ENCODE measurements at places on chromosomes 7 and 10.

GRCh38 chr7:55516409-55516808, 55.9 kb downstream of the VOPP1 start:
- DNase-seq: no peak

- no peak for DNase-seq
Measured at GRCh38 chr7:157211690-157212089, 73.0 kb downstream of the UBE3C start.

DNA sequence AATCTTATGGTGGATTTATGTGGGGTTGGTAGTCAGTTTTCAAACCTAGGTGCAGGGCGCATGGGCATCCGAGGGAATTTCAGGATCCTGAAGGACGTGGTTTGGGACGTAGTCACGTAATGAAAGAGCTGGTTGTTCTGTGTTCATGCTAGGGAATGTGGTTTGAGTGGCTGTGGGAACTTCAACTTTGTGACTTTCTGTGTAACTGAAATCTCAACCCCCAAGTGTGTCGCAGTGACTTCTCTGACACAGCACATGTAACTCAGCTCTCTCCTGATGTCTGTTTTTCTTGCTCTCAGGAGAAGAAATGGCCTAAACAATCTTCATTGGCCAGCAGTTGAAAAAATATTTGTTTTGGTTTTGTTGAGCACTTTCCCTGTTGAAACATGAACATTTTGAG, 199.0 kb downstream of the PTEN start:
- no peak for DNase-seq

DNA sequence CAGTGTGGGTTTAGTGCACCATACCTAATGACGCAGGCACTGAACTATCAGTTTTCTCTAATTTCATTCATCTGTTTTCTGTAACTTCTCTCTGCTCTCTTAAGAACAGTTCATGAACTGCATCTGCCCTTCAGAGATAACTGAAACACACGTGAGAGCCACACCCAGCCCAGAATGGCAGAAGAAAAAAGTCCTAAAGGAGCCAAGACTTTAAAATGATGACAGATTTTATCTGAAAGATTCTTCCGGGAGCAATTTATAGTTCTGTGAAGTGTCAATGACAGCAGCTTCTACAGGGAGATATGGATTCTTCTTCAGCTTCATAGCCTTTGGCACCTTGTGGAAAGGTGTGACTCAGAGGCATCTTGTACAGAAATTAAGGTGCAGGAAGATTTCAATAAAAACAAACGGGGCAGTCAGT, 211.5 kb upstream of the SLC26A5 start:
- DNase-seq: no peak

DNA sequence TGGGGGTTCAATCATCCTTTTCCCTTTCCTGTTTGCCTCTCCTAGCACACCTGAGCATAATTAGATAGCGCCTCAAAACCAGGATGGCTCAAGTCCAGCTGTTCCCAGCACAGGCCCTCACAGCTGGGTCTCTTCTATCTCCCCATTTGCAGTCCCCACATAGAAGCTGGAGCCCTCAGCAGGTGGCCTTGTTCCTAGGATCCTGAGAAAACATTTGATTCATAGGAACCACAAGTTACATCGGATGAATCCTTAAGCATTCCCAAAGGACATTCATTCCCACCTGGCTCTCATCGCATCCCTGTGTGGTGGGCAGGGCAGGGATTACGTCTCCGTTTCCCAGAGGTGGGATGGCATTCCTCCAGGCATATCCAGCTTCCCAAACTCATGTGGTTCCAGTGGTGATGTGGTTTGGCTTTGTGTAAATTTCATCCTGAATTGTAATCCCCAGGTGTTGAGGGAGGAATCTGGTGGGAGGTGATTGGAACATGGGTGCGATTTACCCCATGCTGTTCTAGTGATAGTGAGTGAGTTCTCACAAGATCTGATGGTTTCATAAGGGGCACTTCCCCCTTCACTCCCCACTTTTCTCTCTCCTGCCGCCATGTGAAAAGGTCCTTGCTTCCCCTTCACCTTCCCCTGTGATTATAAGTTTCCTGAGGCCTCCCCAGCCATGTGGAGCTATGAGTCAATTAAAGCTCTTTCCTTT, 49.8 kb upstream of the LEP start:
- DNase-seq: no peak

GRCh38 chr7:25839084-25839769, 312.8 kb upstream of the NFE2L3 start:
- no peak for DNase-seq

GRCh38 chr10:58674251-58674650, 161.6 kb downstream of the BICC1 start:
- no peak for DNase-seq

DNA sequence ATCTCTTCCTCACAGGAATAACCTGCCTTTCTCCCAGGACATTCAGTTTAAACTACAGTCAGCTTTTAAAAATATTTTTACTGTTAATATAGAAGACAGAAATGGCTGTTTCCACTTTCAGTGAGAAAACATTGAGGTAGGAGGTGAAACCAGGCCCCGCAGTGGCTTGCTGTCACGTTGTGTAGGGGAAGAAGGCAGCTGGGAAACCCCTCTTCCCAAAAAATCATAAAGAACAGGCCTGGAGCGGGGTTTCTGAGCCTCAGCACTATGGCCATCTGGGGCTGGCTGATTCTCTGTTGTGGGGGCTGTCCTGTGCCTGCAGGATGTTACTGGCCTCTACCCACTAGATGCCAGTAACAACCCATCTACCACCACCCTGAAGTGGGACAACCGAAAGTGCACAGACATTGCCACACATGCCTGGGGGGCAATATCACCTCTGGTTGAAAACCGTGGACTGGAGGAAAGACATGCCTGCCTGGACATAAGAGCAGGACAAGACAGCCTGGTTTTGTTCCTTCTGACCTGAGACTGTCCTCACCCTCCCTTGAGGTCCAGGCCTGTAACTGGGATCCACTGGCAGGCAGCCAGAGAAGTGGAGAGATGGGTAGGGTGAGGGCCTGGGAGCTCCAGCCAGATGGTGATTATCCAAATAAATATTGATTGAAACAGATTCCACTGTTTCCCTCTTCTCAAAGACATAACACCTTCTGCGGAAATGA, 43.9 kb downstream of the KCNH2 start:
- DNase-seq: no peak

DNA sequence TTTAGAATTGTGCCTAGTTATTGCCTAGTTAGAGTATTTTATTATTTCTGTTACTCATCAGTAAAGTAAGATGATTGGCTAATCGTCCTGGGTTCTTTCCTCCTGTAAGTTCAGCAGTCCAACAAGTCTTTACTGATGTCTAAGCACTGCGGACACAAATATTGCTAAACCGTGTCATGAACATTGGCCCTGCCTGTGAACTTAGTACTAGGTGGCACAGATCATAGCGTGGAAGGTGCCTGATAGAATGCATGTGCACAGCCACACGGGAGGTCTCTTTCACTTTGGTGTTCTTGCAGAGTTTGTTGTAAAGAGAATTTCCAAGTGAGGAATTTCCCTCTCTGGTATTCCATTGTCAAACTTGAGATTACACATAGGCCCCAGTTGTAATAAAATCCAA, 38.0 kb downstream of the RBM33 start:
- no peak for DNase-seq

DNA sequence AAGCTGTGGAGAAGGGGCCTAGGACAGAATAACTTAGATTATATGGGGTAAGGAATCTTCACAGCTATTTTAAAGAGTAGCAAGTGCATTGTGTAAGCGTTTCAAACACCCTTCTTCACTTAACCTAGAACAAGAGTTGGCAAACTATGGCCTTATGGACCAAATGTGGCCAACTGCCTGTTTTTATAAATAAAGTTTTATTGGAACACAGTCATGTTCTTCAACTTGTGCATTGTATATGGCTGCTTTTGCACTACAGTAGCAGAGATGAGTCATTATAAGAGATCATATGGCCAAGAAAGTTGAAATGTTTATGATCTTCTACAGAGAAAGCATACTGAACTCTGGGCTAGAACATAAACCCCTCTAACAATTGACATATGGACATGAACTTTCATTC, 187.8 kb downstream of the ETV1 start:
- no peak for DNase-seq

GRCh38 chr10:12561720-12562119, 212.4 kb downstream of the CAMK1D start:
- DNase-seq: no peak

GRCh38 chr10:14971867-14972448, 12.8 kb downstream of the MEIG1 start:
- DNase-seq: no peak

DNA sequence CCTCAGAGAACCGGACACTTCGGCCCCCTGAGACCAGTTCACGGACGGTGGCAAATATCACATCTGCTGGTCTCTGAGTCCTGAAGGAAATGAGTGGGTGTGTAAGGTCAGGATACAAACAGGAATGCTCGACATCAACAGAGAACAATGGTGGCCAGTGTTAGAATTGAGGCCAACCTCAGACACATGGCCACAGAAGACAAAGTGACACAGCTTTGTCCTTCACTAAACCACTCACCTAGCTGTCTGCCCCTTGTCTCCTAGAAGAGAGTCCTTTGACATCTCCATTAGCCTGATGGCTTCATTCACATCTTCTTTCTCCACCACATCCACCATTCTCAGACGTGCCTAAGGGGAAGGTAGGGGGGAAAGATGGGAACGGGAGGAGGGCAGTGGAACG, 4.3 kb downstream of the COPS6 start:
- no peak for DNase-seq

- DNase-seq: no peak
Measured at GRCh38 chr7:103632005-103632639, 186.1 kb upstream of the SLC26A5 start.

DNA sequence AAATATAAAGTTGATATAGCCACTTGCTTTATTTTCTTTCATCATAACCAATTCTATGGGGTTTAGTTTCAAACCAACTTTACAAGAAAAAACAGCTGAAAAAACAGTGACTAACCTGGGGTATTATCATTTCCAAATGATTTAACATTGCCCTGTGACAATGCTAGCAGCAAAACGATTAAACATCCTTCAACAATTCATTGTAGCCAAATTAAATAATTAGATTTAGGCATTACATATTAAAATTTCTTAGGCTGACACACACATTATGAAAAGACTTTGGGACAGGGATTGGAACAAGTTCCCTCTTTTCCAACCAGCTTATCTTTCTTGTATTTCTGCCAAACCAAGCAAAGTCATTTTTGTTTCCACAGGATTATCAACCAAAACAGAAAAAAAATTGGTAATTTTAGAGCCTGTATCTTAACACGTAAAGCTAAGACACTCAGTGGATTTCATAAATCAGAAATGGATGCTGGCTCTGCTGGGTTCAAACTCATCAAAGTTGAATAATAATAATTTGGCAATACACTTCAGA, 84.0 kb downstream of the SEMA3D start:
- DNase-seq: no peak

DNA sequence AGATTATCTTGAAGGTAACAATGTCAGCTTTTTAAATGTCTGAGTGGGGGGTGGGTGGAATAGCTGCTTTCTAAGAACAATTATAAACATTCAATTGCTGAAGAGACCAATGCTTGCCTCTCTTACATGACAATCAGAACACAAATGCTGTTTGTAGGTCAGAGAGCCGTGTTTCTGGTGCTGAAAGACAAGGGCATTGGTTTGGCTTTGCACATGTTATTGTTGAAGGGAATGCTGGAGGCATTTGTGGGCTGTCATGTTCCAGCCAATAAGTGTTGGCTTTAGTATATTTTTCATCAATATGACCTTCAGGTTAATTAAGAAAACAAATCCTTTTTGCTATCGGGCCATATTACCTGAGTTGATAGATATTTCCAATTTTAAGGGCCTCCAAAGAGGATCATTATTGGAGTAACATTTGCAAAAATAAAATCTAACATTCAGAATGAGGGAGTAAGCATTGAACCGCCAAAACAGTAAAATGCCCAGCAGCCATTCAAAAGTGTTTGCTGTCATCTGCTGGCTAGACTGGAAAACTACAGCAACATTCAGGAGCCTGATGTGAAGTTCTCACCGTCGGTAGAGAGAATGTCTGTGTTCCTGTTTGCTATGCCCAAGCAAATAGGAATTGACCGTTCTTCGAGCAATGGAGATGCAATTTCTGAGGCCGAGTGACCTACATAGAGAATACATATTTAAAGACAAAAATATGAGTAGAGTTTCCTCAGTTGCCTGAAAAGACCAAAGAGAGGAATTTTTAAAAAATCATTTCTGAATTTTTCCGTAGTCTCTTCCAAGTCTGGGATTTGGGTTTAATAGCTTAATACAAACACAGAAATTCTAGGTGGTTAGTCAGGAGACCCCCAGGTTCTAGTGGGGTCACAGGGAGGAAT, 118.9 kb downstream of the APBB1IP start:
- DNase-seq: no peak

DNA sequence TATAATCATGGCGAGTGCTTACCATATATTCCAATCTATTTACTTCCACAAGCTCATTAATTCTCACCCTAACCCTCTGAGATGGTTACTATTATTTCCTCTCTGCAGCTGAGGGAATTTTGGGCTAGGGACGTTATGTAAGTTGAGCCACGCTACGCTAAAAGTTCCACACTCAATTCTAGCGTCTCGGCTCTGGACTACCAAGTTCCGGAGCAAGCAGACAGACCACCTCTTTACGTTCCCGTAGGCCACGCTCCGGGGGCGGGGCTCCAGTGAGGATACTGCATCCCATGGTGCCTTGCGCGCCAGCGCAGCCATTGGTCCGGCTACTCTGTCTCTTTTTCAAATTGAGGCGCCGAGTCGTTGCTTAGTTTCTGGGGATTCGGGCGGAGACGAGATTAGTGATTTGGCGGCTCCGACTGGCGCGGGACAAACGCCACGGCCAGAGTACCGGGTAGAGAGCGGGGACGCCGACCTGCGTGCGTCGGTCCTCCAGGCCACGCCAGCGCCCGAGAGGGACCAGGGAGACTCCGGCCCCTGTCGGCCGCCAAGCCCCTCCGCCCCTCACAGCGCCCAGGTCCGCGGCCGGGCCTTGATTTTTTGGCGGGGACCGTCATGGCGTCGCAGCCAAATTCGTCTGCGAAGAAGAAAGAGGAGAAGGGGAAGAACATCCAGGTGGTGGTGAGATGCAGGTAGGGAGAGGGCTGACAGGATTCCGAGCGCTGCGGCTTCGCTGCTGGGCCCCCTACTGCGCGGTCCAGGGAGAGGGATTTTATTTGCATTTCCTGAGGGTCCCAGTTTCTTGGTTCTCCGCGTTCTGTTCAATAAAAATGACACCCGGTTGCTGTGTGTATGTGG, at the start of gene KIF11:
TSS of gene KIF11 (plus strand) at position 370 of the 858 bp plus-strand sequence. CDS start at position 616, 246 bp downstream.
- DNase-seq: peak; percentile 93

GRCh38 chr10:5683065-5683464, 1.6 kb upstream of the TASOR2 start:
- no peak for DNase-seq

DNA sequence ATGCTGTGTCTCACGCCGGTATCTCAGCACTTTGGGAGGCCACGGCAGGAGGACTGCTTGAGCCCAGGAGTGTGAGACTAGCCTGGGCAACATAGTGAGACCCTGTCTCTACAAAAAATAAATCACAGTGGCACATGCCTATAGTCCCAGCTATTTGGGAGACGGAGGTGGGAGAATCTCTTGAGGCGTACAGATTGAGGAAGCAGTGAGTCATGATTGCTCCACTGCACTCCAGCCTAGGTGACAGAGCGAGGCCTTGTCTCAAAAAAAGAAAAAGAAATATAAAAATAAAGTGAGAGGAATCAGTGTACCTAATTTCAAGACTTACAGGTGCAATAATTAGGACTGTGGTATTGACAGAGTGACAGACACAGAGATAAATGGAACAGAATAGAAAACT, 23.9 kb downstream of the SLC25A40 start:
- DNase-seq: no peak

Data from smooth muscle cell of the brain vasculature (primary cell).